ENCODE measurements at places on chromosomes 1 and 21.

- no peak for DNase-seq
Observed at GRCh38 chr1:102967786-102968185, 140.5 kb downstream of the COL11A1 start.

- DNase-seq = no peak
Observed at GRCh38 chr1:230157420-230158390, 90.7 kb downstream of the GALNT2 start.

DNA sequence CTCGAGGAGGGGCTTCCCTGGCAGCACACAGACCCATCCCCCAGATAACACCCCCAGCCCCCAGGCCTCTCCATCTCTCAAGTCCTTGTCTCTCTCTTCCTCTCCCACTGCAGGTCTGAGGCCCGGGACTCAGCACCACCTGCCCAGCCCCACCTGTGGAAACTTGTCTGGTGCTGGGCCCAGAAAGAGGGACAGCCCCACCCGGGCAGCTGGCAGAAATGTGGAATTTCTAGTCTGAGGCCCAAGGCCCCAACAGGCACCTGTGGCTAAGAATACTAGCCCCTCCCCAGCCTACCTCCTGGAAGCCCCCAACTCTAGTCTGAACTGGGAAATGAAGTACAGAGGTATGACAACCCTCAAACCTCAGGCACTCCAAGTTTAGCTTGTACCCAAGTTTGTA is 15.4 kb downstream of the TTC39A start:
- DNase-seq = no peak

DNA sequence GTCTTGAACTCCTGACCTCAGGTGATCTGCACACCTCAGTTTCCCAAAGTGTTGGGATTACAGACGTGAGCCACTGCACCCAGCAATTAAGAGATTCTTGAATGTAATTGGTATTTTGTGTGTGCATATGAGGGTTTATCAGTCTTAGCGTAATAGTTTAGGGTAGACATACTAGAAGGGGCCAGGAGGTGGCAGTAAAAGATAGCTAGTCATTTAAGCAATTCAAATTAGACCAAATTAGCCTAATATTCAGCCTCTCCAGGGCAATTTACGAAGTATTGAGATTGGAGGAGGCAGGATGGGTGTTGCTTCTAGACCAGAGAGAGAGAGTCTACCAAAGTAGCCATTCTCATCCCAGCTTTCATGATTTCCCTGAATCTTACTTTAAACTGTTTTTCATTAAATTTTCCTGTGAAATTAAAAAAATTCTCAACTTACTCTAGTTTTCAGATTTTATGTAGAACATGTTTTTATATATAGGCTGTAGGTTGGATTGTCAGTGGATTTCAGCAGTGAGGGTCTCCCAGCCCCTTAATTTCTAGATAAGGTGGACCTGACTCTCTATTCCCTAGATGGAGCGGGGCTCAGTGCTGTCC is 119.7 kb downstream of the HHAT start:
- no peak for DNase-seq

DNA sequence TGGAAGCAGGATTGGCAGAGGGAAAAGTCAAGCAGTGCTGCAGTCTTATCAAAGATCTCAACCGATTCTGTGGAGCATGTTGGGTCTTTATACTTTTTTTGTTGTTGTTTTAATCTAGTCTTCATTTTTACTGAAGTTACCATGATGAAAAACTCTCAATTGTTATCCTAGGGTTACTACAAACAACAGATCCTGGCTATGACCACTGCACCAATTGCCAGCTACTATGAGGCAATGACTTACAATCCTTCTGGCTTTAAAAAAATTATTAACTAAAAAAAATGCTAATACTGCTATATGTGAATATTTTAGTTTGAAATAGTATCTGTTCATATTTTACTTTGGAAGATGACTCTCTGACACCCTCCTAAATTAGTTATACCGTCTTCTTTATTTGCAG is 145.9 kb downstream of the CNIH3 start:
- no peak for DNase-seq

GRCh38 chr1:17802164-17802563 is 47.0 kb downstream of the ACTL8 start:
- no peak for DNase-seq

DNA sequence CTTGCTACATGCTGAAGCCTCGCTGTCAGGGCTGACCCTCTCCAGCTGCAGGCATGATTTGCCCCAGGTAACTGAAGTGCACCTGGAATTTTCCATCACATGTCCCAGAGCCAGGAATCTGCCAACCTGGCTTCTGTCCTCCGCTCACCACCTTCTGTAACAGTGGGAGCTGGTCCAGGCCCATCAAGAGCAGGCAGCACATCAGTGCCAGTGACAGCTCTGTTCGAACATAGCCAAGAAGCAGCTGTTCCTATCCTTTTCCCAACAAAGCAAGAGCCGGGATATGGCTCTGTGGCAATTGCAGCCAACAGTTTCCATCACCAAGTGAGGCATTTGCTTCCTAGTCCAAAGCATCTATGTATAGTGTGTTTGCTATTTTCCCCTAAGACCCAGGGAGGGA is 42.2 kb upstream of the KANK4 start:
- no peak for DNase-seq

GRCh38 chr1:19373211-19374082 is 61.3 kb downstream of the SLC66A1 start:
- DNase-seq = no peak

GRCh38 chr1:111565079-111565478 is 54.5 kb upstream of the RAP1A start:
- no peak for DNase-seq

GRCh38 chr1:71647513-71648300 is 566.9 kb upstream of the ZRANB2 start:
- no peak for DNase-seq

DNA sequence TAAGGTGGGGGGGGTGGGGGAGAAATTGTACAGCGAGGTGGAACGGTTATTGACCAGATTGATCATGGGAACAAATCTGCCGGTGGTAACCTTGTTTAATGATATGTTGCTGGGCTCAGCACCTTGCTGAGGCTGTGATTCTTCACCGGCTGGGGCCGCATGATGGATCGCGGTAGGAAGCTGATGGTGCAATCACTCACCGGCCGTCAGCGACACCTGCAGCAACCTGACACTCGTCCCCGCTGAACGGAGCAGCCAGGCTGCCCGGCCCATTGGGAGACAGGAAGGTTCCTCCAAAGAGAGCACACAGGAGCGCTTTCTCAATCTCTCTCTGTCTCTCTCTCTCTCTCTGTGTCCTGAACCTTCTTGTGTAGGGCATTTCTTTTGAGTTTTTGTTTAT is 128.5 kb upstream of the RRP15 start:
- DNase-seq = no peak

DNA sequence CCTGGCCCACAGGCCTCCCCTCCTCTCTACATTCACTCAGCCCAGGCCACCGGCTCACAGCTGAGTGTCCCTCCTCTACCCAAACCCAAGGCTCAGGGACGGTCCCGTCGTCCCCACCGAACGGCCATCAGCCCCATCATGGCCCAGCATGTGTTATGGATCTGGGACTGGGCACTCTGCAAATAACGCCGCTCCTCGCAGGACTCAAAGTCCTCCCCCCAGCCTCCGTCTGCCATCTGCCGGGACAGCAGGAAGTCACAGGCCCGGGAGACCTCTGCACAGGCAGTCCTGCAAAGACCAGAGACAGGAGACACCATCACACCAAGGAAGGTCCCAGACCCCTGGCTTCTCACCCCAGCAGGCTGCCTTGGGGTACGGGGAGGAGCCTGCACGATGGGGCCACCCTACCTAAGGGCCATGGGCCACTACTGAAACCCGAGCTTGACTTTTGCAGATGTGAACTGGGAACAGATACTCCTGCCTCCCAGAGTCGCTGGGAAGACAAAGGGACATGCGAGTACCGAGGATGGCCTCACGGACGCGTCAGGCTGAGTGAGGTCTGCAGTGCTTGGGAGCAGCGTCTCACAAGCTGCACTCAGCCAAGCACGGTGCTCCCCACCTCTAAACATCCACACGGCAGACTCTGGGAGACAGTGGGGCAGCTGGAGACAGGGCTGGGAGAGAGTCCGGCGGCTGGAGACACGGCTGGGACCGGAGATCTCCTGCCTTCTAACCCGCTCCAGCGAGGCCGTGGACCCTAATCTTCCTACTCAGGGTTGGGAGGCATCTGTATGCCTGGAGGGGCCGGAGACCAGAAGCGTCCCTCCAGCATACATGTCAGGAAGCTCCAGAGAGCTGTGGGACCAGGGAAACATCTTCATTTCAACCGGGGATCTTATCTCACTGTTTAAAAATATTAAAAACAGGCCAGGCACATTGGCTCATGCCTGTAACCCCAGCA is 10.4 kb upstream of the SPATC1L start:
- DNase-seq = no peak

DNA sequence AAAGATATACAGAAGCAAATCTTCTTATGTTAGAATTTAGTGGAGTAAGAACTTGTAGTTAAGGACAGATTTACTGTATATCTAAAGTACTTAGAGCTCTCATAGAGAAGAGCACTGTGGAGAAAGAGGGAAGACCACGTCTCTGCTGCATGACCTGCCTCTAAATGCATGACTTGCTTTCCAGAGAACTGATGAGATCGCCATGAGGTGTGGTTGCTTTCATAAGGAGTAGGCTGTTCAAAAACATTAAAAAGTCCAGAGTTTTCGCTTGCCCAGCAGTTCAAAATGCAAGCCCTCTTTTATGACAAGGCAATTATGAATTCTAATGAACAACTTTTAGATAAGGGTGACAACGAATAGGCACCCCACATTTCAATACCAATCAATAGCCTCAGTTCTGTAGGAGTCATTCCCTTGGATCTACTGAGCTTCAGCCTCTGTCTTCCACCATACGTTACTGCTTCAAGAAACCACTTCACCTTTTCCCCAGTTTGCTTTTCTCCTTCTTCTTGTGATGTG is 24.9 kb downstream of the SLC30A10 start:
- DNase-seq = no peak
